ENCODE measurements at places on chromosomes 3 and 15. TPM values are rescaled to one million over a fixed set of nuclear protein-coding genes. Genes with fewer than 3 reads are reported as not detected.

Gene GNAT1
- 1.2 TPM for total RNA-seq

DNA sequence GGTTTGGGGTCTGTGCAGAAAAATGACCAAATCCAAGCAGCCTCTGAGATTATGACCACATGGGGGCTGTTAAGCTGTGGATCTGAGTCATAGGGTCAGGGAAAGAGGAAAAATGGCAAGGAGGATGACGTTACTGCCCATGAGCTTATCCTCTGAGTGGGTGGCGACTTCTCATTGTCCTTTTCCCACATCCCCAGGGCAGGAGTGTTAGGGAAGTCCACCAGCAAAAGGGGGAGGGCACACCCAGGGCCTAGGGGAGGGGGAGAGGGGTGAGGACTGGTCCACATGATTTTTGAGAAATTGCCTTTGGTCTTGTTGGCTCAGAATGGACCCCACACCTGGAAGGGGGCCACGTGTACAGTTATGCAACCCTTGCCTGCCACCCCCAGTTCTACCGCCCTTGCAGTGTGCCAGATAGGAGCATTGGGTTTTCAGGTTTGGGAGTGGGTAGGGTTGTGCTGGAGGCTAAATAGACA lies 2.6 kb downstream of the CD276 start:
- DNase-seq: no peak

Gene MAP3K13
- total RNA-seq: 6.8 TPM

- DNase-seq: no peak
Measured at GRCh38 chr3:169964176-169964575, 2.4 kb upstream of the SEC62 start.

DNA sequence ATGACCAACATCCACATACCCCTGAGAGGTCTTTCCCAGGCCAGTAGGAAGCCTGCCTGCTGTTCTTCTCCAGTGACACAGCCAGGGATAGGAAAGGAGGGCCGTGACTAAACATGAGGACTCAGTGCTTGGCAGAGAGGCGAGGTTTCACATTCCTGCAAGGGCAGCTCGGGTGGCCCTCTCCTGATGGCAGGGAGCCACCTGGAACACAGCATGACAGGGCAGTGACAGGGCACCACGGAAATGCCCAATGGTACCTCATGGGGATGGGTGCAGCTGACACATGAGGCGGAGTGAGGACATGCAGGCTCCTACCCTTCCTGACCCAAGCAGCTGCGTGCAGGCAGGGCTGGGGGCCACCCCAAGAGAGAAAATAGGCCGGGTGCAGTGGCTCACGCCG lies 7.4 kb upstream of the TGM5 start:
- DNase-seq: no peak

Gene AMOTL2
- total RNA-seq: not detected

Gene CPNE9
- not detected for total RNA-seq

- no peak for DNase-seq
Measured at GRCh38 chr3:179147514-179147872, 664 bp upstream of the PIK3CA start.

DNA sequence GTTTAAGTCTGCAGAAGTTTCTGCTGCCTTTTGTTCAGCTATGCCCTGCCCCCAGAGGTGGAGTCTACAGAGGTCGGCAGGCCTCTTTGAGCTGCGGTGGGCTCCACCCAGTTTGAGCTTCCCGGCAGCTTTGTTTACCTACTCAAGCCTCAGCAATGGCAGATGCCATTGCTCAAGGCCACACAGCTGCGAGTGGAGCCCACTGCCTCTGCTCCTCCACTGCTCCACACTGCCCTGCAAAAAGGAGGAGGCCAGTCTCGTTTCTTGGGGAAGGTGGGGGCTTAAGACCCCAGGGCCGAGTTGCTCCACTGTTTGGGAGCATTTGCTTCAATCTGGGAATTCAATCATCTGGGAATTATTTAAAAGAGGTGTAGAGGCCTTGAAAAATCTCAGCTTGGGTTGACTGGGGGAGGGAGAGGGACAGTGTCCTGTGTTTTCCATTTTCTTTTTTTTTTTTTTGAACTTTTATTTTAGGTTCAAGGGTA lies 144.6 kb upstream of the MEF2A start:
- peak; percentile 83 for DNase-seq

Gene ST8SIA2
- not detected for total RNA-seq

Gene RBM15B
- 40.6 TPM for total RNA-seq

DNA sequence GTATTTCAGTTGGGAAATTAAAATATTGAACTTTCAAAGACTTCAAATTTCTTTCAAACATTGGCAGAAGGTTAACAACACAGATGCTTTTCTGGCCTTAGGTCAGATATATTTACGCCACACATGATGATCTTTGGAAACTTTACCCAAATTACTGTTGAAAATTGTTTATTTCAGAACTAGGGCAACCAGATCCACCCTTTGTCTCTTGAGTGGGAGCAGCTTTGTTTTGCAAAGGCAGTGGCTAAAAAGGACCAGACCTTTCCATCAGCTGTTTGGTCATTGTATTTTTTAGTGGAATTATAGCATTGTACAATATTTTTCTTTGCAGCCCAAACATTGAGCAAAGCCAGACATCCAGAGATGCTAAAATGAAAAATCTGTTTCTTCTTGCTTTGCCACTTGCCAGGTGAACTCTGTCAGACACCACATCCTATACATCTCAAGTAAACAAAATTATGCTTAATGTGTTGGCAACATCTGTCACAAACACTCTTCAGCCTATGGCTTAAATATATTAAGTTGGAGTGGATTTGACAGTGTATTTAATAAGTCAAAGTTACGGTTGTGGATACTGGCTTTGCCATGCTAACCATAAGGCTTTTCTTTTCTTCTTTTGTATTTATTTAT lies 651.9 kb downstream of the RBMS3 start:
- DNase-seq: no peak

DNA sequence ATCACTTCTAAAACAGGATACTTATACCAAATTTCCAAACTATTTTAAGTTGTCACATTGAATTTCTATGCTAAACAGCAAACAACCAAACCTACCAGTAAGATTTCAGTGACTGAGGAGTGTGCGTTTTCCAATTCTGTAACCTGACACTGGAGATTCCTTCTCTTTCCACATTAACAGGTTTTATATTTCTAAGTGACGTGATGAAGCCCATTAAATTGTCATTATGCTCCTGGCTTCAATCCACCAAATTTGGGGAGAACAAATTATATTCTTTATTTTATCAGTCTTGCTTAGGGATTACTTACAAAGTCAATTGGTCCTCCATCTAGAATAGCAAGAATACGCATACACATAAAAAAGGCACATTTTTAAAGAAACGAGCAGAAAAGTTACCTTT lies 764.8 kb upstream of the NR2F2 start:
- no peak for DNase-seq

- no peak for DNase-seq
Measured at GRCh38 chr15:59791755-59792154, 102.6 kb upstream of the BNIP2 start.

- DNase-seq: no peak
Measured at GRCh38 chr3:157755233-157755632, 252.0 kb upstream of the VEPH1 start.

Gene GOLGA8Q
- total RNA-seq: 4.1 TPM

DNA sequence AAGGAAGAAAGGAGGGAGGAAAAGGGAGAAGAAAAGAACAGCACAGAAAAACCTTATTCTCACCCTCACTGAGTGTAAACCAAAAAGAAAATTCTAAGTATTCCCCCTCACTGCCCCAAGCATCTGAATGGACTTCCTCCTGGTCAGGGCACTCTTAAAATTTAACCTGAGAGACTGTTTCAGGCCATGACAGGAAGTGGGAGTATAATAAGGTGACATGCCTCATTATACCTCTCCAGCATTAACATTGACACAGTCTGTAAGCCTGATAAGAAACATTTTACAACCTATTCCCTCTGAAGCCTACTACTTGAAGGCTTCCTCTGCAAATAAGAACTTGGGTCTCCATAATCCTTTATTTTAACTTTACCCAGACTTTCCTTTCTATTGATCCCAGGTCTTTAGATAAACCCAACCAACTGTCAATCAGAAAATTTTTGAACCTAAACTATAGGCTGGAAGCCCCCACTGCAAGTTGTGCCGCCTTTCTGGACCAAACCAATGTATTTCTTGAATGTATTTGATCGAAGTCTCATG lies 41.7 kb downstream of the SLCO2A1 start:
- no peak for DNase-seq

Gene FAM174B
- 5.2 TPM for total RNA-seq

DNA sequence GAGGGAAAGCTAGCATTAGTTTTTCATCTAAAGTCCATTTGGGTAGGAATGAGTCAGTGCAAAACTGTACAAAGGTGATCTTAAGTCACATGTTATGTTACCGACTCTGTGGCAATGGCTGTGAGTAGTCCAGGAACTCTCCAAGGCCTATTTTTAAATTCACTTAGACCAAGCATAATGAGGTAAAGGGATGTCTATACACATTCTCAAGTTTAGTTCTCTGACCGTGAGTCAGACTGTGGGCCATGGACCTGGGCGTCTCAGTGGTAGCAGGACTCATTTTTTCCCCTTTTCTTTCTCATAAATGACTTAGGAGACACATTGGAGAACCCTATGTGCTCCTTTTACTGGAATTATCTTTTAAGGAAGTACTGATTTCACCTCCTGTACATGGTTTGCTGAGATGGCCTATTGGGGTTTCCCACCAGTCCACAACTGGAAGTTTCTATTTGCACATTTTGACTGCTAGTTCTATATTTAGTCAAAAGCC lies 488.7 kb upstream of the TPRG1 start:
- DNase-seq: no peak

GRCh38 chr3:13879946-13880810 lies at the start of gene WNT7A:
WNT7A (minus strand) TSS chr3:13880071; CDS start chr3:13879816, 255 bp downstream.
- DNase-seq: peak; percentile 85

GRCh38 chr15:67085237-67085817 lies 19.9 kb downstream of the SMAD3 start:
- no peak for DNase-seq

- DNase-seq: no peak
Measured at GRCh38 chr3:152213203-152213602, 55.5 kb upstream of the MBNL1 start.

- DNase-seq: no peak
Measured at GRCh38 chr3:182673336-182673735, 120.0 kb upstream of the ATP11B start.

- no peak for DNase-seq
Measured at GRCh38 chr3:4398120-4398940, 68.7 kb downstream of the SUMF1 start.

Gene GP5
- 6.2 TPM for total RNA-seq

Gene ASB14
- total RNA-seq: not detected

- DNase-seq: no peak
Measured at GRCh38 chr3:187975561-187976364, 178.2 kb upstream of the LPP start.

Gene SKOR1
- 1.9 TPM for total RNA-seq

GRCh38 chr15:59419170-59419569 lies 18.8 kb upstream of the FAM81A start:
- DNase-seq: no peak

DNA sequence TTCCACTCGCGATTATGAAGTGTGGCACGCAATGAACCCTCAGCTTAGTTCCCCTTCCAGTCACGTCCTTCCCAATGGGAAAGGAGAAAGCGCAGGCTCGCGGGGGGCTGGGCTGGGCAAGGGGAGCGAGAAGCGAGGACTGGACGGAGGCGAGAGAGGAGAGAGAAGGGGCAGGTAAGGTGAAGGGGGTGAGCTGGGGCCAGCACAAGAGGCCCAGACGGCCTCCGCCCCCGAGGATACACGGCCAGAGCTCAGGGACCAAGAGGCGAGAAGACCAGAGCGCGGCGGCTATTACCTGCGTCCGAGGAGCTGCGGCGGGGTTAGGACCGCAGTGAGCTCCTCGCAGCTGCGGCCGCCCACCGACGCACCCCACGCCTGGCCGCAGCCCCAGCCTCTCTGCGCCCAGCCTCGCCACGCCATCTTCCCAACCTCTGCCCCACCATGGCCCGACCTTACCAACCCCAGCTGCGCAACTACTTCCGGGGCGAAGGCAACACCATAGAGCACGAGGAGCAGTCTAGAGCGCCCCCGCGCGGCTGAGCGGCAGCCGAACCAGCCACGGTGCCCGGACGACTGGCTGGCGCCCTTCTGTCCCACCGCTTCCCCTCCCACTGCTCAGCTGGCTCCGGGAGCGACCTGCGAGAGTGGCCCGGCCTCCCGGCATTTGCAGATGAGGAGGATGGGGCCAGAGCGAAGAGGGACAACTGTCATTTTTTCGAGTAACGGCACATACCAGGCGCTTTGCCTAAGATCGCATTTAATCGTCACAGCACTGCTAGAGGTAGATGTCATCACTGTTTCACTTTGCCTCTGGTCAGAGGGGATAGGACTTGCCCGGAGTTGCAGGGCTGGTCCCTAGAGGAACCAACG lies at the start of gene PARL:
PARL (minus strand) TSS at position 454 of the 870 bp plus-strand sequence; CDS start at position 420, 34 bp downstream.
- peak; percentile 99 for DNase-seq

Gene SIN3A
- total RNA-seq: 107 TPM

- DNase-seq: no peak
Measured at GRCh38 chr3:39106281-39106811, 1.1 kb downstream of the GORASP1 start.

DNA sequence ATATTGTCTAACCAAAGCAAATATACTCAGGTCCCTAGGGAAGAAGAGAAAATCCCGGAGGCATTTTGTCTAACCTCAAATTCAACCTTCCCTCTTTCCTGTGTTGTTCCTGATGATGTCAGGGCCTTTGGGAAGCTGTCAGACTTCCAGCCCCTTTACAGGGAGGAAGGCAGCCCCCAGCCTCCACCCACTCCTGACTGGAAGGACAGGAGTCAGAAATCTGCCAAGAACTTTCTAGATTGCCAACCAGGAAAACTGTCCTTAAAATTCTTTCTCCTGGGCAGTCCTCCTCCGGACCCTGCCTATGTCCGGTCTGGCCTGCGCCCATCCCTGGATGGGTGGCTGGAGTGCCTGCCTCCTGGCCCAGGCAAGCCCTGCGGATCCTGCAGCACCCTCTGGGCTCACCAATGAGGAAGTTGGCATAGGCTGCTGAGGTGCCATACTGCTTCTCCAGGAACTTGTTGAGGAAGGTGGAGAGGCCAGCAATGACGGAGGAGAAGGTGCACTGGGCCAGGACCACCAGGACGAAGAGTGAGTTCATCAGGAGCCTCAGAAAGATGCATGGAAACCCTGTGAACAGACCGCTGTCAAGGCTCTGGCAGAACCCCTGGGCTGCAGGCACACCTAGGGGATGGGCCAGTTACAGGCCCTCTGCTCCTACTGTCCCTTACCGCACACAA lies 52.6 kb upstream of the RAB6B start:
- no peak for DNase-seq

Gene SOX14
- total RNA-seq: not detected

Gene DPP8
- 54.6 TPM for total RNA-seq

DNA sequence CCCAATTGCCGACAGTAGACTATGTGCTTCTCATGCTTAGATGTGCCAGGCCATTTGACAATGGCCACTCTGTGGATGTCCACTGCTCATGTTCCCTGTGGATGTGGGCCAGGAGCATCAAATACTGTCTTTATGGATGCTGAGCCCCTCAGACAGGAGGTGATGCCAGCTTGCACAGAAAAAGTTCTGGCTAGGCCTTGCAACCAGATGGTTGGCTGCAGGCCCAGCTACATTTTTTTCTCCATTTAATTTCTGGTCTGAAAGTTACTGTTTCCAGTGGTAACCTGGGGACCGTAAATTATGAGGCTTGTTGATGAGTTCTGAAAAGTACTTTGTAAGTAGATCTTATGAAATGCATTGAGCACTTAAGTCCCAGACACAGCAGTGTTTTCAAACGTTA lies 228.5 kb downstream of the CHL1 start:
- DNase-seq: no peak

- DNase-seq: no peak
Measured at GRCh38 chr3:48157950-48158376, 30.3 kb downstream of the CDC25A start.

- DNase-seq: no peak
Measured at GRCh38 chr3:12750223-12750622, 8.8 kb downstream of the TMEM40 start.

GRCh38 chr15:25801586-25802284 lies 61.4 kb downstream of the ATP10A start:
- DNase-seq: no peak
